Mesothelial cell of epicardium (in vitro differentiated cells): ENCODE measurements at places on chromosomes 1 and 21.

DNA sequence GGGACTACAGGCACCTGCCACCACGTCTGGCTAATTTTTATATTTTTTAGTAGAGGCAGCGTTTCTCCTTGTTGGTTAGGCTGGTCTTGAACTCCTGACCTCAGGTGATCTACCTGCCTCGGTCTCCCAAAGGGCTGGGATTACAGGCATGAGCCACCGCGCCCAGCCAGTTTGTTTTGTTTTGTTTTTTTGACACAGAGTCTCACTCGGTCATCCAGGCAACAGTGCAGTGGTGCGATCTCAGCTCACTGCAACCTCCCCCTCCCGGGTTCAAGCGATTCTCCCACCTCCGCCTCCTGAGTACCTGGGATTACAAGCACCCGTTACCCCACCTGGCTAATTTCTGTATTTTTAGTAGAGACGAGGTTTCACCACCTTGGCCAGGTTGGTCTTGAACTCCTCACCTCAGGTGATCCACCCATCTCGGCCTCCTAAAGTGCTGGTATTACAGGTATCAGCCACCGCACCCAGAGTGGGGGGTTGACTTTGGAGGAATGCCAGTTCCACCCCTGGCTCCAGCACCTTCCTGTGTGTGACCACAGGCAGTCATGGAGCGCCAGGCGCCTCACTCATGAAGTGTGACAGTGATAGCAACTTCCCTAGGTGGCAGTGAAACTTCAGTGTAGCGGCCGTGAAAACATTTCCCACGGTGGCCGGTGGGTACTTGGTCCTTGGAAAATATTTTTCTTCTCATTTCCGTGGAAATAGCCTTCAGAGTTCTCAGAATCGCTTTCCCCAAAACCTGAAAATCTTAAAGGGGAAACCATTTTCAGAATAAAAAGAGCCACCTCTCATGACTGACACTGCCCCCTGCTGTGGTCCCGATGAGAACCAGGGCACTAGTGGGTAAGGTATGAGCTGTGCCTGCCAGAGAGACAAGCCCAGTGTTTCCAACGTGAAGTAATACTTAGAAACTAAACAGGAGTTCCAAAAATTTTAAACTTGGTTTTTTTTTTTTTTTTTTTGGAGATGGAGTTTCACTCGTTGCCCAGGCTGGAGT is 48.6 kb downstream of the WDR4 start:
- H3K4me1 ChIP-seq, result peaks cover 3% of the 10 kb centered on the region
- no peaks in the 10 kb centered on the region for H3K36me3 ChIP-seq
- H3K4me3 ChIP-seq, result no peak overlapping the region
- peaks cover 30% of the 10 kb centered on the region for H3K27me3 ChIP-seq
- no peak overlapping the region for H3K27ac ChIP-seq
- no peak for DNase-seq

- peak overlapping the region; percentile 83 for H3K27ac ChIP-seq
- H3K36me3 ChIP-seq, result no peaks in the 10 kb centered on the region
- no peaks in the 10 kb centered on the region for H3K27me3 ChIP-seq
- DNase-seq, result no peak
- H3K4me3 ChIP-seq, result no peak overlapping the region
Observed at GRCh38 chr1:162885265-162885664, 24.3 kb upstream of the CCDC190 start.

- no peaks in the 10 kb centered on the region for H3K36me3 ChIP-seq
- H3K4me1 ChIP-seq, result peaks cover 8% of the 10 kb centered on the region
- no peak overlapping the region for H3K27ac ChIP-seq
- H3K4me3 ChIP-seq, result no peak overlapping the region
Observed at GRCh38 chr1:208929575-208929974, 653.9 kb upstream of the CAMK1G start.

- no peaks in the 10 kb centered on the region for H3K27me3 ChIP-seq
- H3K4me3 ChIP-seq, result no peak overlapping the region
- H3K27ac ChIP-seq, result no peak overlapping the region
- no peak for DNase-seq
Observed at GRCh38 chr21:25457411-25457810, 149.9 kb downstream of the MRPL39 start.

DNA sequence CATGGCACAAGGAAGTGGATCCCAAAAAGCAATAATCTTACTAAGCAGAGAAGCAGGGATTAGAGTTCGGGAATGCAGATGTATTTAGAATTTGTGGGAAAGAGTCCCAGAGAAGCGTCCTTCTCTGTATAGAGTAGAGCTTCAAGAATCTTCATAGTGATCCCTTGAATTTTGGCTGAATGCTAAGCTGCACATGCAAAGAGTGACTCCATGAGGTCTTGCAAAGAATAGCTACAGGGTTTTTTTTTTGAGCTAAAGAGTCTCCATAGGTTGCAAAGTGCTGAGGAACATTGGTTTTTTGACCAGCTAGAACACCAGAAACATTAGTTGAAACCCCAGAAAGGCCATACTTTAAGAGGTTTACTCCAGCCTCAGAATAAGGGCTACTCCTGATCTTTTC is 206.7 kb downstream of the CTH start:
- no peaks in the 10 kb centered on the region for H3K36me3 ChIP-seq
- H3K27ac ChIP-seq, result no peak overlapping the region
- no peak overlapping the region for H3K4me3 ChIP-seq
- H3K4me1 ChIP-seq, result no peaks in the 10 kb centered on the region

GRCh38 chr1:91502672-91503184 is 2.1 kb downstream of the CDC7 start:
- H3K36me3 ChIP-seq, result no peaks in the 10 kb centered on the region
- H3K4me1 ChIP-seq, result peaks cover 16% of the 10 kb centered on the region
- no peaks in the 10 kb centered on the region for H3K27me3 ChIP-seq
- DNase-seq, result no peak

GRCh38 chr1:68355614-68356013 is 94.1 kb downstream of the RPE65 start:
- no peak overlapping the region for H3K4me3 ChIP-seq
- H3K36me3 ChIP-seq, result no peaks in the 10 kb centered on the region
- H3K27me3 ChIP-seq, result peaks cover 8% of the 10 kb centered on the region
- peaks cover 9% of the 10 kb centered on the region for H3K4me1 ChIP-seq

DNA sequence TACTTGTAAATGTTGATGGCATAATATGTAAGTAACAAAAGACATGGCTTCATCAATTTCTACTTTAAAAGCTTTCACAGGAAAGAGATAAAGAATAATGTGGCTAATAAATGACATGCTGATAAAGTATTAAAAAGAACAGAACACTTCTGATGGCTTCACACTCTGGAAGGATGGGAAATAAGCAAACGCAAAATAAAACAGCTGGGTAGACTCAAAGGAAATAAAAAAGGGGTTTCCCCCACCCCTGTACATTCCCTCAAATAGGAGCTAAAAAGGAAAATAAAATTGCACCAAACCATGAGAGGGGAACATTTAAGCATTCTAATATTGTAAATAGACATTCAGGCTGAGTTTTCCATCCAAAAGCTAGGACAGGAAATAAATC is 27.0 kb upstream of the DYRK1A start:
- H3K27ac ChIP-seq, result peak overlapping the region; percentile 90
- no peaks in the 10 kb centered on the region for H3K36me3 ChIP-seq
- H3K4me1 ChIP-seq, result peaks cover 38% of the 10 kb centered on the region
- DNase-seq, result no peak
- peaks cover 9% of the 10 kb centered on the region for H3K27me3 ChIP-seq

GRCh38 chr1:238191170-238191569 is 300.4 kb upstream of the ZP4 start:
- no peak overlapping the region for H3K4me3 ChIP-seq
- no peak for DNase-seq
- no peaks in the 10 kb centered on the region for H3K27me3 ChIP-seq
- no peaks in the 10 kb centered on the region for H3K4me1 ChIP-seq
- H3K27ac ChIP-seq, result no peak overlapping the region
- no peaks in the 10 kb centered on the region for H3K36me3 ChIP-seq

DNA sequence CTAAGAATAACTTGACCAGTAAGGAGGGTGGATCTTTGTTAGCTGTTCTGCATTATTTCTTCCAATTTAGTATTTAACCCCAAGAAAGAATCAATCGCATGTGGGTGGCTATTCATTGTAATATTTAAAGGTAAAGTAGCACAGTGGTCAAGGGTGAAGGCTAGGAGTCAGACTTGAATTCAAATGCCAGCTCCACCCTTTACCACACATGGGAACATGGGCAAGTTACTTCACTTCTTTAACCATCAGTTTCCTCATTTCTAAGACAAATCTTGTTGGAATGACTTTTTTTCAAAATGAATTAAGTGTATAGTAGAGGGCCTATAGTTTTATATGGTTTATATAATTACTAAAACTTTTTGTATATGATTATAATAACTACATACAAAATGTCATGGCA is 71.3 kb upstream of the S1PR1 start:
- H3K27me3 ChIP-seq, result no peaks in the 10 kb centered on the region
- H3K4me1 ChIP-seq, result peaks cover 3% of the 10 kb centered on the region
- no peak overlapping the region for H3K27ac ChIP-seq
- DNase-seq, result no peak
- H3K4me3 ChIP-seq, result no peak overlapping the region
- H3K36me3 ChIP-seq, result no peaks in the 10 kb centered on the region

GRCh38 chr1:12475530-12475934 is 142.5 kb downstream of the DHRS3 start:
- no peak overlapping the region for H3K4me3 ChIP-seq
- peaks cover 94% of the 10 kb centered on the region for H3K4me1 ChIP-seq
- no peak for DNase-seq
- peaks cover 3% of the 10 kb centered on the region for H3K36me3 ChIP-seq

DNA sequence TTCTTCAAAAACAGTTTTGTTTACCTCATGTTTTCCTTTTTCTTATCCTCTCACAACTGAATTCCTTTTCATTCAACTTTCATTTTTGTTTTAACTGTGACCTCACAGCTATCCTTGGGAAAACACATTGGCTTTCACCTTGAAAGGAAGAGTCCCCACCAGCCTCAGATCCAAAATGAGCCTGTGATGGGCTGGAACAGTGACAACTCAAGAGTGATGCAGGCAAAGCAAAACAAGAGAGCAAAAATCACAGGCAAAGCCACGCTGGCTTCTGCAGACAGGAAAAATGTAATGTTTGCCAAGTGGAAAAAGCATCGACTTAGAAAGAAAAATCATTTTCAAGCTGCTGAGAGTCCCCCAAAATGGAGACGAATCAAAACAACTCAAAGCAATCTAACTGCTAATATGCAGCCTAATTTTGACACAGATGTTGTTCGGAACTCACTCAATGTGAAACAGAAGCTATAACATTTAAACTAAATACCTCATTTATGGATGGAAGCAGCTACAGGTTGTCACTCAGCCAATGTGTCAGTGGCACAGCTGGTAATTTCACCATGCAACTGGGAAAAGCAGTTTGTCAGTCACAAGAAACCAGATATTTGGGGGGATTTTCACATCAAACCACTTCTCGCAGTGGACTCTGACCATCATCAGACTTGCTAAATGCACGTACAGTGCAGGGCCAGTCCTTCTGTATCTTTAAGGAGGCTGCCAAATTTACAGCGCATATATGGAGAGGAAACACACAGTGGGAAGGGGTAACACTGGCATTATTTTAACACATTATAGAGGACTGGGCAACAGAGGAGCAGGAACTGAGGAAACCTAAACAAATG is 50.7 kb downstream of the ALG14 start:
- peak overlapping the region; percentile 54 for H3K27ac ChIP-seq
- H3K36me3 ChIP-seq, result peaks cover 21% of the 10 kb centered on the region
- DNase-seq, result no peak
- peaks cover 34% of the 10 kb centered on the region for H3K4me1 ChIP-seq
- H3K4me3 ChIP-seq, result no peak overlapping the region

DNA sequence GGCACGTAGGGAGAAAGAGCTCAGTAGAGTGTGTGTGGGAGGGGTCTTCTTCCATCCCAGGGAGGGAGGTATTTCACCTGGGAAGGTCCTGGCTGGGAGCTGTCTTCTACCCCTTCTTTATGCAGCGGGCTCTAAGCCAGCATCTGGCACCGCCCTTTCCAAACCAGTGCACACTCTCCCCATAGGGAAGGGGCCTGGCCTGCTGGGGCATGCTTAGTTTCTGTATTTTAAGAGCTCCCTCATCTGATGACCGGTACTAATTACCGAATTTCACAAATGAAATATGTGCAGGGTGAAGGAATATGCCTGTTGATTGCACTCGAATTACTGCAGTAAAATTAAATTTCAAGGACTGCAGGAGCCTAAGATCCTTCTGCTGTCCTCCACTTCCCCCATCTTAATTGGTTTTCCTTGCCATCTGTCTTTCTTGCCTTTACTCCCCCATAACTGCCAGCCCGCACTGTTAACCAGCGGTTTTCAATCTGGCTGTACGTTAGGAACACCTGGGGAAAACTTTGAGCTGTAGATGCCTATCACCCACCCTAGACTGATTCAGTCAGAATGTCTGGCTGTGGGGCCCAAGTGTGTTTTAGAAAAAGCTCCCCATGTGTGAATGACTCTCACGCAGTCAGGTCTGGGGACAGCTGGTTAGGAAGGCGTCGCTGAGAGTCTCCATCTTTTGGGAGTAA is 20.1 kb downstream of the GALNT2 start:
- H3K4me3 ChIP-seq, result no peak overlapping the region
- peaks cover 38% of the 10 kb centered on the region for H3K4me1 ChIP-seq
- no peak for DNase-seq

DNA sequence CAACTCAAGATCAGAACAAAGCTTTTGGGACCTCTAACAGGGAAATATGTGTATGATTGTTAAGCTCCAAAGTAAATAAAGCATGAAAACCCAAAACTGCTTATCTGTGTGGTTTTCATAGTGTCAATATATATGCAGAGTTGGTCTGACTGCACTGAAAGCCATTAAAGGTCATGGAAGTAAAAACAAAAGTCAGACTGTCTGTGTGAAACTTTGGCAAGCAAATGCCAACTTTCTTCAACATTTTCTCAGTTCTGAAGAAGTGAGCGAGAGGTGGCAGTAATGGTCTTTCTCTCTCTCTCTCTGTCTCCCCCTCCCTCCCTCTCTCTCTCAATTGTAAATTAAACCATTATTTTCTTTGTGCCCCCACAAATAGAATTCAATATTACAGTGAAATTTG is 100.1 kb upstream of the S1PR1 start:
- no peak for DNase-seq
- H3K36me3 ChIP-seq, result no peaks in the 10 kb centered on the region
- H3K4me3 ChIP-seq, result no peak overlapping the region
- peaks cover 62% of the 10 kb centered on the region for H3K4me1 ChIP-seq
- peak overlapping the region; percentile 58 for H3K27ac ChIP-seq
- H3K27me3 ChIP-seq, result no peaks in the 10 kb centered on the region

DNA sequence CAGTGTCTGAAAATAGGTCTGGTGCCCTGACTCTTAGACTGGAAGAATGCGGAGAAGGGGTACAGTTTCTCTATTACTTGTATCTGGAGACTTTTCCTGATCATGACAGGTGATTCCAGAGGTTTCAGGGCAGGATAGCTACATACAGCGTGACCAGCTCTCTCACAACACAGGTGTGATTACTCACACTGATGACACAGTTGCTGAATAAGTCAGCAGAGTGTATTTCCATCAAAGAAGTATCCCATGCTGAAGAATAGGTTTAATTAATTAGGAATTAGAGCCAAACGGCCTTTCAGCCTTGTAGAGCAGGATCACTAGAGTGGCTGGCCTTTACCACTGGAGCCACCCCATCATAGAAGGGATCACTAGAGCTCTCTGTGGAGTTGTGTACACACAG is 298.6 kb downstream of the LMX1A start:
- H3K27me3 ChIP-seq, result no peaks in the 10 kb centered on the region
- no peak overlapping the region for H3K27ac ChIP-seq
- no peak for DNase-seq
- no peaks in the 10 kb centered on the region for H3K36me3 ChIP-seq
- H3K4me3 ChIP-seq, result no peak overlapping the region
- H3K4me1 ChIP-seq, result peaks cover 12% of the 10 kb centered on the region

- no peak overlapping the region for H3K4me3 ChIP-seq
- no peak for DNase-seq
- peak overlapping the region; percentile 79 for H3K27ac ChIP-seq
Observed at GRCh38 chr1:229199261-229200243, 71.4 kb upstream of the RAB4A start.

GRCh38 chr1:172351754-172352161 is 68.7 kb upstream of the C1orf105 start:
- DNase-seq, result no peak
- no peak overlapping the region for H3K4me3 ChIP-seq
